ENCODE measurements at places on chromosomes 3 and 15.

DNA sequence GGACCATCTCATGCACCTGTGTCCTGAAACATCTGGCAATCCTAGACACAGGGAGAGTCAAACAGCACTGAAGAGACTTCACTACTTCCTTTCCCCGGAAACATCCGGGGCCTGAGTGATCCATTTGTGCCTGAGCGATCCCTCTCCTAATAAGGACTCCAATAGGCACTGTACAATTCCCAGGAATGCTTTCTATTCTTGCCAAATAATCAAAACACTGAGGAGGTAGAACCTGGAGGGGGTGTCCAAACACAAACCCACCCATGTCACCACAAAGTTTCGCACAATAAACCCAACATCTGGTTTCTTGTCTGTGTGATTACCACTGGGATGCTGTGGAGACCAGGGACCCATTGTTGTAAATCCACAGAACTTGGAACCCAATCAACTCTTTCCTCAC lies 205.0 kb downstream of the OPA1 start:
- DNase-seq: no peak

GRCh38 chr3:115325539-115325938 lies 178.5 kb upstream of the ZBTB20 start:
- DNase-seq: no peak

GRCh38 chr3:185699927-185700326 lies 113.8 kb downstream of the SENP2 start:
- no peak for DNase-seq

- DNase-seq: no peak
Measured at GRCh38 chr3:156732261-156732660, 57.9 kb downstream of the TIPARP start.

DNA sequence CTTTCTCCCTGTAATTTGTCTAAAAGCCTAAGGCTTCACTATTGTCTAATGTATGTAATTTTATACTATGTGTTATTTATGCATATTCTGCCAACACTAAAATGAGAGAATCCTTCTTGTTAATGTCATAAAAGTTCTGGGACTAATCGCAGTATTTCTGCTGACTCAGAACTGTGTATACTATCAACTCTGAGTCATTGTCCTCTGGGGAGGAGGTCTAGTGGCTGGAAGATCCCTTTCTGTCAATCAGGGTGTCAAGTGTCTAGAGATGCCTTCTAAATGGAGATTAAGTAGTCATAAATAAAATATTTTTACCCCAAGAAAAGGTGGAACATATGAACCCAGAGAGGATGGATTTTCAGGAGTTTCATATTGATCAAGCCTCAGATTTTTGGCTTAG lies 473.4 kb downstream of the AGBL1 start:
- no peak for DNase-seq

GRCh38 chr3:51997935-51998596 lies 2.4 kb upstream of the RPL29 start:
- DNase-seq: no peak

All from NCI-H1105 treated with DMSO at 0.1 percent for 48 hours (cell line).